ENCODE measurements at places on chromosomes 13 and 19.

DNA sequence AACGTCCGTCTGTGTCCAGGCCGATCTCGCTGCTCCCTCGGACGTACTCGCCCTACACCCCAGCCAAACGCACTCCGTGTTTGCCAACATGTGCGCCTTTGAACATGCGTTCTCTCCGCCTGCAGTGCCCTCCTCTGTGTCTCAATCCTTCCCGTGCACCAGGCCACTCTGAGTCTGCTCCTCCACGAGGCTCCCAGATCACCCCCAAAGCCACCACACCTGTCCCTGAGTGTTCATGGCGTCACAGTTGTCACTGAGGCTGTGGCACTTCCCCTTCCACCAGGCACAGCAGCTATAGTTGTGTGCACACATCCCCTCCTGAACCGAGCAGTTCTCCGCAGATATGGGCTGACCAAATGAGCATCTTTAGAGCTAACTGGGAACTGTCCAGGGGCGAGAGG, 35.6 kb downstream of the RASA3 start:
- no peak for DNase-seq

DNA sequence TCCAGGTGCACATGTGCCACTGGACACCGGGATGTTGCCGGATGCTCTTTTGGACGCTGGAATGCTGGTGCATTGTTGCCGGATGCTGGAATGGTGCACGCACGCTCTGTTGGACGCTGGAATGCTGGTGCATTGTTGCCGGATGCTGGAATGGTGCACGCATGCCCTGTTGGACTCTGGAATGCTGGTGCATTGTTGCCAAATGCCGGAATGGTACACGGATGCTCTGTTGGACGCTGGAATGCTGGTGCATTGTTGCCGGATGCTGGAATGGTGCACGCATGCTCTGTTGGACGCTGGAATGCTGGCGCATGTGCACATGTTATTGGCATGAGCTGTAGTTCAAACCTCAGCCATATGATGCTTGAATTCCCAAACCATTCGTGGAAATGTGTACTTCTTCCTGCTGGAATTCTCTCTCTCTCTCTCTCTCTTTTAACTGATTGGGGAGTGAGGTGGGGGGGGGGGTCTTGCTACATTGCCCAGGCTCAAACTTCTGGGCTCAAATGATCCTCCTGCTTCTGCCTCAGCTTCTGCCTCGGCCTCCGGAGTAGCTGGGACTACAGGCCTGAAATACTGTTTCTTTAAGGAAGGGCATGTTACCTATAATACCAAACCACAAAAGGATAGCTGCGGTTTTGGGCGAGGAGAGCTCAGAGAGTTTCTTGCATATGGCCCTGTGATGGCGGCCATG, 1.2 kb upstream of the MCF2L start:
- no peak for DNase-seq

GRCh38 chr13:110238818-110239195, 68.2 kb downstream of the COL4A1 start:
- DNase-seq: no peak

- no peak for DNase-seq
These were observed 692.7 kb downstream of the UQCRFS1 start for GRCh38 chr19:28519952-28520861.

GRCh38 chr19:18109733-18110608, 12.4 kb downstream of the MAST3 start:
- no peak for DNase-seq

DNA sequence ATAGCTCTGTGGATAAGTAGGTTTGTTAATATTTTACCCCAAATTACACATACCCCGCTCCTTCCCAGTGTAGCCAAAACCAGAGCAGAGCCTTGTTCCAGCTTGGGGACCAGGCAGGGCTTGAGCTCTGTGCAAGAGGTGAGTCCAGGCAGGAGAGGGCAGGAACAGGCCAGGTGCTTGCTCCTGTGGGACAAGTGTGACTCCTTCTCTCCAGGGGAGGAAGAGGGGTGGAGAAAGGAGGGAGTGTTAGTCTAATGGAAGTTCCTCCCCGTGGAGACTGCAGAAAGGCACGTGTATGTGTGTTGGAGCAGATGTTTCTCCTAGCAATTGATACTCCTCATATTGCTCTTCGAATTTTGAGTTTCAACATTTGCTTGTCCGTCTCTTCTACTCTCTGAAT, 201.0 kb downstream of the FGF9 start:
- no peak for DNase-seq

DNA sequence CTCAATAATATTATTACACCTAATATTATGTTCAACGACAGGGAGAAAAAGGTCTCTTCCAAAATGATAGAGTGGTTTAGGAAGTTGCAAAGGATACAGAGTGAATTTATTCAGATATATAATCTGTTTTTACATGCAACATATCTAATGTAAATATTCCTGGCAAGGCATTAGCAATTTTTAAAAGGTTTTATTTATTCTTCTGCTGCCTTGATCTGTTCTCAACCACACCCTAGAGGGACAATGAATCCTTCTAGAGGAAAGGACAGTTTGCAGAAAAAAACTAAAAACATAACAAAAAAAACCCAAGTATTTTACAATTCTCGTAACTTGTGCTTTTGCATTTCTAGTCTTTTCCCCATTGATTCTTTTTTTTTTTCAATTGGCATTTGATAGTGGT, 459.6 kb downstream of the KLF12 start:
- DNase-seq: no peak

All from HCEC 1CT (cell line).